ENCODE measurements at places on chromosomes 5 and 9.
A peak's percentile ranks its signal among the peaks of the same experiment; 100 is the strongest.

- DNase-seq: no peak
Measured at GRCh38 chr5:144002876-144003275, 167.6 kb downstream of the YIPF5 start.

DNA sequence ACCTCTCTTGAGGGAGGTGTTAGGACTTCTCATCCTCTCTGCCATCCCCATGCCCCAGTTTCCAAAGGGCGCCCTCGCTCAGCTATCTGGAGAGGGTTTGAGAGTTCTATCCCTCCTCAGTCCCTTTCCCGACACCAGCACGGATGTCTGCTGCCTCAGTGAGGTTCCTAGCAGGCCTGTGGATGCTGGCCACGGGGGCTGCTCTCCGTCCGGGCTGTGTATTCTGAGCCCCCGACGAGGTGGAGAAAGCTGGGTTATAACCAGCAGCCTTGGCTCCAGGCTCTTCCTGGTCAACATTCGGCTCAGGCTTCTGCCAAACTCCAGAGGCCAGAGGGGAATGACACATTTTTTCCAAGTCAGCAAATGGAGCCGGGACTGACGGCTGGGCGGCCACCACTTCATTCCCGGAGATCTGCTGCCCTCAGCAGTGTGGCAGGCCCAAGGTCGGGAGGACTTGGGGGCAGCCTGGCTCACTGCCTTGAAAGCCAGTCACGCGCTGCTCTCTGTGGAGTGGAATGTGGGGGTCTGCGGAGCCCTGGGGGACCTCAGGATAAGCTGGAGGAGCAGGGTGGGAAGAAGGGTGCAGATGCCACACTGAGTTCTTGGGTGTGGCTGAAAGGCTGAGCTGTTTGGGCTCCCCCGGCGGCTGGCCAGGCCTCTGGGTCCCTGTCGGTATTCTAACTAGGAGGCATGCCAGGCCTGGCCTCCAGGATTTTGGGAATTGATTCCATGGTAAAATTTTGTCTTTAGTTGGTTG lies 27.4 kb downstream of the PTPA start:
- DNase-seq: no peak

DNA sequence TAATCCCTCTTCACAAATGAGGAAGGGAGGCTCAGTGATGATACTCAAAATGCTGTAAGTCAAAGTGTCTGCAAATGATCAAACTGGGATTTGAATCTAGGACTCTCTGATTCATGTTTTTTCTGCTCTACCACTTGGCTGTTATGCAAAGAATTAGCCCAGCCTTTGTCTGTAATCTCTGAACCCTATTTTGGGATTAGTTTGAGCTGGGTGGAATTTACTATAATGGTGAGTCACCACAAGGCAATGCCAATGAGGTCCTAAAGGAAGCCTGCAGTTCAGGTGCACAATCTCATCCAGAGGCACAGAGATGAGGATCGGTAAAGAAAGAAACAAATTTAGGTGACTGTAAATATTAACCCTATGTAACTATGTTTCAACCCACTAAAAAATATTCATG lies 29.2 kb downstream of the RFK start:
- peak; percentile 89 for DNase-seq

DNA sequence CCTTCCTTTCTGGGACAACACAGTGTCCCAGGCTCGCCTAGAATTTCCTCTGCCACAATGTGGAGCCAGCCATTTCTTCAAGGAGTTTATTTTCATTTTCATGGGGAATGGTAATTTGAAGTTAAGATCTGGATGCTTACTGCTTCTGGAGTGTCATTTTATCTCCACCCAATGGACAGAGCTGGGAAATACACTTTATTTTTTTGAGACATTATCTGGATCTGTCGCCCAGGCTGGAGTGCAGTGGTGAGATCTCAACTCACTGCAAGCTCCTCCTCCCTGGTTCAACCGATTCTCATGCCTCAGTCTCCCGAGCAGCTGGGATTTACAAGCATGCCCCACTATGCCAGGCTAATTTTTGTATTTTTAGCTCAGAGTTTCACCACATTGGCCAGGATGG lies 12.7 kb upstream of the THG1L start:
- peak; percentile 58 for DNase-seq

DNA sequence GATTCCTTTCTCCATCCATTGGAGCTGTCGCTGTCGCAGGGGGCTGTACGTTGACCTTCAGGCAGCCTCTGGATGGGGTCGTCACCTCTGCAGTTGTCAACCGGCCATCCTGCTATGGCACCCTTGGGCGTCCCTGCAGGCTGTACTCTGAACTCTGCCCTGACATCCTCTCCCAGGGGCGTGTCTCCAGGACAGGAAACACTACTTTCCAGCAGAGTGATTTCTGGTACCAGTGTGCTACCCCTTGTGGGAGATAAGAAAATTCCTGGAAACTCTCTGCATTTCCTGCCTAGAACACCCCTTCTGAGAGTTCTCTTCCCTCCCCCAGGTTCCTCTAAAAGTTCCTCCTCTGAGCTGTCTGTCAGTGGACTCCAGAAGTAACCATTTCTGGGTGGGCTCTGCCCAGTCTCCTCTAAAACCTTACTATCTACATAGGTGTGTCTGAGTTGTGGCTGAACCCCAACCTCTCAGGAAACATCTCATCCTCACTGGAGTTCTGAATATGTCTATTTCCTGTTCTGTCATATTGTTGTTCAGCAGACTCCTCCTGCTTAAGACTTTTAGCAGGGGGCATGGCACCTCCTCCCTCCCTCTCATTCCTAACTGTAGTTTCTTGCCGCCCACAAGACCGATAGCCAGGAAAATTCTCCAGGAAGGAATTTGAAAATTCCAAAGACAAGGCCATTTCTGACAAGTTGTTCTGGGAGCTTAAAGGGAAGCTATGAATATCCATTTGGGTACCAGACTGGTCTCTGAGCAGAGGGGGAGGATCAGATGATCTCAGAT lies 145.3 kb upstream of the RASEF start:
- no peak for DNase-seq
